ENCODE measurements at places on chromosomes 7 and 10. TPM values are rescaled to one million over a fixed set of nuclear protein-coding genes. Genes with fewer than 3 reads are reported as not detected.

DNA sequence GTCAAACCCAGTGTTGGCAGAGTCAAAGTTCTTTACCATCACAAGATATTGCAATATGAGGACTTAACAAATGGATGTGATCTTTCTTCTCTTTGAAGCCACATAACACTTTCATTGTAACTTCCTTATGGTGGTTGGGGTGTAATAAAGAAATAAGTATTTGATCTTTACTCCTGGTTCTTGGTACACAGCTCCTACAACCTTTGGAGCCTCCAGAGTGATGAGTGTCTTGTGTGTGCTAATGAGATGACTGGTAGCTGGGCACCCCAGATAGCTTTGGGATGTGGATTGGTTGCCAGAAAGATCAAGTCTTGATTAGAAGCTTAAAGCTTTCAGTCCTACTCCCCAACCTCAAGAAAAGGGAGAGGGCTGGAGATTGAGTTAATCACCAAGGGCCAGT is 31.1 kb upstream of the YAE1 start:
- no peak for DNase-seq

GRCh38 chr7:79622781-79623180 is 169.3 kb upstream of the MAGI2 start:
- DNase-seq = no peak

- no peak for DNase-seq
These were observed 133.0 kb upstream of the TNS3 start for GRCh38 chr7:47714669-47715607.

GRCh38 chr7:81183326-81183725 is 264.5 kb upstream of the SEMA3C start:
- DNase-seq = no peak

DNA sequence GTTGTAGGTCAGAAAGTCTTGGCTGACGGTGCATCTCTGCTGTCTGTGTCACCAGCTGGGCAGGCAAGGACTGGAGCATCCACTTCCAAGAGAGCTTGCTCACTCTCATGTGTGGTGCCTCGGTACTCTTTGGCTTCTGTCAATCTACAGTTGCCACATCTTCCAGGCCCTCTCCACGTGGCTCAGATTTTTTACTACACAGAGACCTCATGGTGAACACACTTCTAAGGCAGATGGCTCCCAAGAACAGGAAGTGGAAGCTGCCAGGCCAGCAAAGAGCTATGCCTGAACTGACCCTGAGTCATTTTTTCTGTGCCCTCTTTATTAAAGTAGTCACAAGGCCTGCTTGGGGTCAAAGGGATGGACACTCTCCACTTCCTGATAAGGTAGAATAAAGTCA is 351.5 kb upstream of the AUTS2 start:
- no peak for DNase-seq

- no peak for DNase-seq
These were observed 70.5 kb downstream of the AHR start for GRCh38 chr7:17368856-17369524.

DNA sequence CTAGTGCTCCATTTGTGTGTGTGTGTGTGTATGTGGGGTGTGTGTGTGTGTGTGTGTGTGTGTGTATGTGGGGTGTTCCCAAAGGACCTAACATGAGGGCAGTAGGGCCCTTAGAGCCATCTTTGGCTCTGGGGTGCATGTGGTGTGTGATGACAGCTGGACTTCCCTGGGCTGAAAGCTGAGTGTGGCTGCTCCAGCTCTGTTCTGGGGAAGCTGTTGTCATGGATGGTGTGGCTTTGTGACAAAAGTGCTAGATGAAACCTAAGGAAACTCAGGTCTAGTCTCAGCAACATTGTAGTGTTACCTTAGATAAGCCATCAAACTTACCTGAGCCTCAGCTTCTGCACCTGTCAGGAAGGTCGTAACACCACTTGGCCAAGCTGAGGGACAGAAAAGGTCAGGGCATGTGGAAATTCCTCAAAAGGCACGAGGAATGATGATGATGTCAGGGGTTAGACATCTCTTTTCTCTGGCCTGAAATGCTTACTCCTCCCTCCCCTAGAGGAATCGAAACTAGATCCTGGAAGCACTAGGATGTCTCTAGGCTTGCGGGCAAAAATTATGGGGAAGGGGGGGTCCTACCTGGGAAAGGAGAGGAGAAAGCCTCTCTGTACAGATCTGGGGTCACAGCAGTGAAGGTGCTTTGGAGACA is 115.4 kb downstream of the RPS24 start:
- no peak for DNase-seq

GRCh38 chr7:1100834-1101562 is 13.1 kb downstream of the GPER1 start:
- DNase-seq = no peak

The NME8 gene
- not detected for total RNA-seq

DNA sequence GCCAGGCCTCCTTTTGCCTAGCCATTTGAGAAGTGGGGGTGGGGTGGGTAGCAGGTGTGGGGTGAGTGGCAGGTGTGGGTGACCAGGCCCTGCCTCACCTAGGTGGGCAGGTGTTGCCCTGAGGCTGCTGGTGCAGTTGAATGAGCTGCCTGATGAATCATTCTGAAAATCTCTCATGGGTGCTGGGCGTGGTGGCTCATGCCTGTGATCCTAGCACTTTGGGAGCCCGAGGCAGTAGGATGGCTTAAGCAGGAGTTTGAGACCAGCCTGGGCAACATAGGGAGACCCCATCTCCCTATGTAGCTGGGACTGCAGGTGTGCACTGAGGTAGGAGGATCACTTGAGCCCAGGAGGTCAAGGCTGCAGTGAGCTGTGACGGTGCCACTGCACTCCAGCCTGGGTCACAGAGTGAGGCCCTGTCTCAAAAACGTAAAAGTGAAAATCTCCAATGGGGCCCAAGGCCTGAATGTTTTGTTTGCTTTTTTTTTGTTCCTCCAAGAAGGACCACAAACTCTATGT is 17.7 kb downstream of the TSPAN14 start:
- no peak for DNase-seq
